ENCODE measurements at places on chromosomes 3 and 15.

GRCh38 chr3:28151608-28152228 is 89.7 kb upstream of the CMC1 start:
- no peak for DNase-seq

GRCh38 chr15:51237816-51238215 is 100.6 kb downstream of the CYP19A1 start:
- DNase-seq: no peak

- no peak for DNase-seq
Measured at GRCh38 chr15:96424674-96425073, 94.2 kb downstream of the NR2F2 start.

- no peak for DNase-seq
Measured at GRCh38 chr15:36313021-36313420, 266.4 kb upstream of the CDIN1 start.

GRCh38 chr3:78497021-78497420 is 1270.8 kb downstream of the ROBO1 start:
- DNase-seq: no peak

DNA sequence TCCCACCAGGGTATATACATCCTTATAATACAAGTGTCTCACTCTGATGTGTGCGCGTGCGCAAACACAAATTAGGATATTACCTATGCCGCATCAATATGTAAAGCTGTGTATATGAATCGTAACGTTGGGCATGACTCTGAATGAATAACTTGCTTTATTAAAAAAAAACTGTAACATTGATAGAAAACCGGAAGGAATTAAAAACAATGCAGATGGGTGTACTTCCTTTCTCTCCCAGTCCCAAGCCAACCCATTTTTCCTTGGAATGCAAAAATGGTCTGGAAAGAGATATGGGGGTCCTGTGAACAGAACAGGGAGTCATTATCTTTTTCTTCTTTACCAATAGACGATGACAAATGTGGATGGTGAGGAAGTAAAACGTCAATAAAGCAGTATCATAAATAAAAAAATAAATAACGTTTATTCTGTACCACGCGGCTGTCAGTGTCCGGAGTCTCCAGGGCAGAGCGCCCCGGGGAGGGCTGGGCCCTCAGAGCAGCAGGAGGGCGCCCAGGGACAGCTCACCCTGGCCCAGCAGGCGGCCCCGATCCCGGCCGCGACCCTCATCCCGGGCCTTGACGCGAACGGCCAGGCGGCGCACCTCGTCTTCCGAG is 1.6 kb downstream of the C2CD4B start:
- no peak for DNase-seq

Measured in stimulated activated CD4-positive, alpha-beta T cell treated with anti-CD3 and anti-CD28 coated beads, Interleukin-1b, Interleukin-23, amount 100 ng/mL, for 1 hour (primary cell).